Liver (tissue), 10 donors: ENCODE measurements at places on chromosomes 4 and X. TPM values are rescaled to one million over a fixed set of nuclear protein-coding genes. Genes with fewer than 3 reads are reported as not detected.

DNA sequence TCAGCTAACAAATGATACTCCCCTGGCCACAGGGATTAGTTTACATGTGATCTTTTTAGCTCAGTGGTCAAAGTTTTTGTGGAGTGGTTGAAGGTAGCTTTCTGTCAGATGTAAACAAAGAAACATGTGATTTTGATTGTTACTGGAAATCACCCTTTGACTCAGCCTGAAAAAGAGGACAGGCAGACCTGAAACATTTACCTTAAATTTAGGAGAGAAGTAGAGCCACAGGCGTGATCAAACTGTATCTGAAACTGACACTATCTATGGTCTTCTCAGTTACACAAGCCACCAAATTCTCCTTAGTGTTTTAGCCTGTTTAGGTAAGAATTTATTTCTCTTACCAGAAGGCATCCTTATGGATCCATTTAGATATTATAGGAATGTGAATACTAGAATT lies 136.7 kb downstream of the CBLL2 start:
- H3K4me1 ChIP-seq = no peaks in the 10 kb centered on the region
- DNase-seq = no peak
- no peaks in the 10 kb centered on the region for H3K27me3 ChIP-seq
- no peak overlapping the region for H3K4me3 ChIP-seq
- H3K27ac ChIP-seq = no peak overlapping the region
- H3K36me3 ChIP-seq = no peaks in the 10 kb centered on the region

- no peaks in the 10 kb centered on the region for H3K36me3 ChIP-seq
- H3K4me1 ChIP-seq = no peaks in the 10 kb centered on the region
- no peaks in the 10 kb centered on the region for H3K27me3 ChIP-seq
These were observed 31.8 kb upstream of the C4orf50 start for GRCh38 chr4:6049985-6050384.

DNA sequence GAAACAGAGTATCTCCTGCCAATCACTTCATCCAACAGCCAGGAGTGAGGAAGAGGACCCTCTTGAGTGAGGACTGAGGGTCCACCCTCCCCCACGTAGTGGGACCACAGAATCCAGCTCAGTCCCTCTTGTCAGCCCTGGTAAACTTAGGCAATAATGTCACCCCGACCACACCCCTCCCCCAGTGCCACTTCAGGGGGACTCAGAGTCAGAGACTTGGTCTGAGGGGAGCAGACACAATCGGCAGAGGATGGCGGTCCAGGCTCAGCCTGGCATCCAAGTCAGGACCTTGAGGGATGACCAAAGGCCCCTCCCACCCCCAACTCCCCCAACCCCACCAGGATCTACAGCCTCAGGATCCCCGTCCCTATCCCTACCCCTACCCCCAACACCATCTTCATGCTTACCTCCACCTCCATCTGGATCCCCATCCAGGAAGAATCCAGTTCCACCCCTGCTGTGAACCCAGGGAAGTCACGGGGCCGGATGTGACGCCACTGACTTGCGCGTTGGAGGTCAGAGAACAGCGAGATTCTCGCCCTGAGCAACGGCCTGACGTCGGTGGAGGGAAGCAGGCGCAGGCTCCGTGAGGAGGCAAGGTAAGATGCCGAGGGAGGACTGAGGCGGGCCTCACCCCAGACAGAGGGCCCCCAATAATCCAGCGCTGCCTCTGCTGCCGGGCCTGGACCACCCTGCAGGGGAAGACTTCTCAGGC lies at the start of the genes CSAG1 and MAGEA12:
TSS of gene CSAG1 (minus strand) at position 461 of the 715 bp plus-strand sequence. CDS start 1,261 bp downstream, outside the sequence.
TSS of gene MAGEA12 (plus strand) at position 497 of the 715 bp plus-strand sequence. CDS start 2,405 bp downstream, outside the sequence.
- no peaks in the 10 kb centered on the region for H3K27me3 ChIP-seq
- DNase-seq = no peak
- H3K4me1 ChIP-seq = no peaks in the 10 kb centered on the region
- H3K36me3 ChIP-seq = no peaks in the 10 kb centered on the region
- H3K27ac ChIP-seq = no peak within 1 kb of the TSS

NLRP2B gene
- polyA plus RNA-seq = not detected

- no peaks in the 10 kb centered on the region for H3K4me1 ChIP-seq
- no peak for DNase-seq
- no peak overlapping the region for H3K27ac ChIP-seq
- H3K4me3 ChIP-seq = no peak overlapping the region
- H3K27me3 ChIP-seq = no peaks in the 10 kb centered on the region
- H3K36me3 ChIP-seq = no peaks in the 10 kb centered on the region
These were observed 236.5 kb downstream of the CBR4 start for GRCh38 chr4:168773388-168774195.
